ENCODE measurements at places on chromosomes 1 and 21.

- no peak for DNase-seq
Measured at GRCh38 chr1:201169971-201170532, 15.8 kb upstream of the TMEM9 start.

DNA sequence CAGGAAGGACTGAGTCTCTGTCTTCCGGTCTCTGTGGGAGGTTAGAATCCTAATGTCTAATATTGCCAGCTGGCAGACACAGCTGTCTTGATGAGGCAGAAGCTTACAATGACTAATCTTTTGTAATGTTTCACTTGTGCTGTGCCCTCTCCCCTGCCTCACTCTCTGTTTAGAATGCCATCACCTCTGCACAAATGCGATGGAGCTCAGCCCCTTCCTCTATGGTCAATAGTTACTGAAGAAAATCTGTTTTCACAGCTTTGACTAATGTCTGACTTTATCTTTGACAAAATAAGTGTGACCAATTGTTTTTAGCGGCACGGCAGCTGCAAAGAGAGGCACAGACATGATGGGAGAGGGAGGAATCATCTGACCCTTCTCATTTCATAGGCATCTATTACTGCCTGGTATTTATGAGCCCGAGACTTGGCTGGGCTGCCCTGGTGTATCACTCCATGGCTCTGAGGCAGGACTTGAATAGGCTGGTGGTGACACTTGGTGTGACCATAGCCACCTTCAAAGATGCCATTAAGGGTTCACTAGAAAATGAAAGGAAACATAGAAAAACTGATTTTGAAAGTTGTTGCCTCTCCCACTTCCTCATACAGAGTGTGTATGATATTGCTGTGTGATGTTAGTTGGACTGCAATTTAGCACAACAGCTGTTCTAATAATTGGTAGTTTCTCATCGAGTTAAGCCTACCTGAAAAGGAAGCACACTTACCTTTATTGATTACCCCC lies 163.2 kb upstream of the NBPF11 start:
- DNase-seq: no peak

DNA sequence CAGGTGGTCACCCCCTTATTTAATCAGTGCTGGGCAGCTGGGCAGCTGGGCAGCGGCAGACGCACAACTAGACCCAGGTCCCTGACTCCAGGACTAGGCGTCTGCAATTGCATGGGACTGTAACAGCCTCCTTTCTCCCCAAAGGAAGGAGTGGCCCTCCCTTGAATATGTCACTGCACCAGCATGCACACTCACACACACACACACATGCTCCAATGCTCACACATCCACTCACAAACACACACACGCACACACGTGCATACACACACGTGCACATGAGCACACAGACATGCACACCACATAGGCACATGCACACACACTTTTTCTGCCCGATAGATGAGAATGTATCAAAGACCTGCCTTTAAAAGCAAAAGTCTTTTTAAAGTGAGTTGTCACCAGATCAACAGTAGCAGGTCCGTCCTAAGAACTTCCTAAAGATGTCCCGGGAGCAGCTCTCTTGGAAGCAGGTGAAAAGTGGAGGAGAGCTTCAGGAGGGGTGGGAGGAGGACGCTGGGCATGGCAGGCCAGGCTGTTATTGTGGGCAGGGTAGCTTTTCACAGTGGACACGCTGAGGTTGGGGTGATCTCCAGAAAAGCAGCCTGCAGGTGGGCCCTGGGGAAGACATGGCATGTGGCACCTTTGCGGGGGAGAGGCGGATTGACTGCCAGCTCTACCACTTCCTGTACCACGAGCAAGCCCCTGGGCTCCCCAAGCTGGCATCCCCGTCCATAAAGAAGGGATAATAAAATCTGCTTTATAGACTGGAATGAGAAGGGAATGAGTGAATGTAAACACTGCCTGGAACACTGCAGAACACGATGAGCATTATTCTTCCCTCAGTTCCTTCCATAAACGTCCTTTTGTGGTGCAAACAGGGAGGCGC lies 1.7 kb downstream of the PDE9A start:
- no peak for DNase-seq

GRCh38 chr1:185570962-185571361 lies 163.2 kb upstream of the HMCN1 start:
- DNase-seq: no peak

GRCh38 chr1:164971391-164971790 lies 385.1 kb downstream of the LMX1A start:
- DNase-seq: no peak

- no peak for DNase-seq
Measured at GRCh38 chr21:43763901-43764523, 12.1 kb downstream of the CSTB start.

DNA sequence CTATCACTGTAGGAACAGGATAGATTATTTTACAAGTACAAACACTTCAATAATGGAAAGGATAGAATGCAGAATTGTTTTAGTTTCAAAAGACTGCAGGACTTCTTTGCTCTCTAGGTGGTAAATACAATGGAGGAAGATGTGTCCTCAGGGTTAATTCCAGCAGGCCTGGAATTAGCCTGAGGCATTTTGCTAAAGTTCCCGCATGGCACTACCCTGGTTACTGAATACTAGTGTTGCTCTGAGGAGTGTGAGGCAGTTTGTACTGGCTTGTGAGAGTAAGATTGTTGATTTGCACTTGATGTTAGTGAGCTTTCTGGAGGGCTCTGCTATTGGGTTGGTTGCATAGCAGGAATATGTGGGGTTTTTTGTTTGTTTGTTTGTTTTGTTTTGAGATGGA lies 61.4 kb downstream of the FASLG start:
- no peak for DNase-seq

GRCh38 chr1:209624558-209625549 lies 27.4 kb downstream of the LAMB3 start:
- DNase-seq: no peak

GRCh38 chr1:117652421-117652820 lies 46.6 kb downstream of the TENT5C start:
- DNase-seq: no peak

GRCh38 chr1:48246727-48247126 lies 24.2 kb downstream of the SLC5A9 start:
- DNase-seq: no peak

- DNase-seq: no peak
Measured at GRCh38 chr1:198220428-198220827, 63.6 kb downstream of the NEK7 start.

GRCh38 chr21:42663200-42663750 lies 9.9 kb downstream of the PDE9A start:
- no peak for DNase-seq

DNA sequence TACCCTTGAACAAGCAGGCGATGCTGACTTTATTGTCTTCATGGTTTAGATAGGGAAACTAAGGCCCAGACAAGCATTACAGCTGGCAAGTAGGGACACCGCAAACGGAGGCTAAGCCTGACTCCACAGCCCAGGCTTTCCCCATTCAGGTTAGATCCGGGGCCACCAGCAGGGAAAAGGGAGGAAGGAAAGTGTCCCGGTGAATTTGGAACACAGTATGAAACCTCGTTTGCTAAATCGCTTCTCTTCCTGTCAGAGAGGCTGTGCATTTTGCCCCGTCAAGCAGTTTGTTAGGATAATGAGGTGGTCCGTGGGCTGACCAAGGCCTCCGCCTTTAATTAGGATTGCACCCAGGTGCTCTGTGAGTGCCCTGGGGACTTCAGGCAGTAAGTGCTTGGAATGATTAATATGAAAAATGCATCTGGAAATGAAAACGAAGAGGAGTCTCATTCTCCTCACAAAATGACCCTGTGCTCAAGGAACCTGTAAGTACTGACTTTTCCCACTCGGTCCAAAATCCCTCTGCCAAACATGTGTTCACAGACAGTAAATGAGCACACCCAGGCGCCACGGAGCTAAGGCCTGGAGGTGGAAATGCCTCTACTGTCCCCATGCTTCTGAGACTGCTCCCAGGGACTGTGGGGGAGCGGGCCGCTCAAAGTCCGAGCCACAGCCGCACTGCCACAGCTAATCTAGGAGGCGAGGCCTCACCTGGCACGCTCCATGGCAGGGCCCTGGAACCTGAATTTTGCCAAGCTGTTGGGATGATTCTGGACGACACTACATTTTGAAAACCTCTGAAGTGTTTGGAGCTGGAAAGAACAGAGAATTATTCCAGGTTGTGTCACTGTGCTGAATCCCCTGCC lies 234.1 kb downstream of the SDCCAG8 start:
- no peak for DNase-seq

GRCh38 chr1:82795508-82796149 lies 994.9 kb downstream of the ADGRL2 start:
- no peak for DNase-seq

DNA sequence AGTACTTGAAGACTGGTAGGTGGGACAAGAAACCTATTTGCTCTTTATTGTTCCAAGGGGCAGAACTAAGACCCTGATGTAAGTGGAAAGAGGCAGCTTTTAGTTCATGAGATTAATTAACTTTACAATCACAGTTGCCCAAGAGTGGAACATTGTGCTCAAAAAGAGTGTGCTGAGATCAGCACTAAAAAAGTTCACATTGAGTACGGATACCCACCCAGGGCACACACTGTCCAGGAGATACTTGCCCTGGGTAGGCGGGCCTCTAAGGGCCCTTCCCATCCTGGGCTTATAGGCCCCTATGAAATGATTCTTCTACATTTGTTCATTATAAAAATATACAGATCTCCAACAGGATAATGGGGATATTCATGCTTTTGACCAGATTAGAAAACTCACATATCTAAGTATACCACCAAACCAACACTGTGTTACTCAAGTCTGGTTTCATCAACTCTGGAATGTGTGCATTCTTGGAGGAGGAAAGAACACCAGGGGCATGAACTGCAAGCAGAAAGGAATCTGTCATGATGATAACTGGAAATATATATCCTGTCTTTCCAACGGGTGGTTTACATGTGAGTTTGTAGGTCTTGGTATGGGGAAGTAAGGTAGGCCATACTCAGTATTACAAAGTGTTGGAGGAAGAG lies 626.2 kb downstream of the SMYD3 start:
- DNase-seq: no peak

- no peak for DNase-seq
Measured at GRCh38 chr1:150259758-150260669, 2.4 kb downstream of the CA14 start.

GRCh38 chr1:189834813-189835212 lies 642.9 kb downstream of the BRINP3 start:
- DNase-seq: no peak

DNA sequence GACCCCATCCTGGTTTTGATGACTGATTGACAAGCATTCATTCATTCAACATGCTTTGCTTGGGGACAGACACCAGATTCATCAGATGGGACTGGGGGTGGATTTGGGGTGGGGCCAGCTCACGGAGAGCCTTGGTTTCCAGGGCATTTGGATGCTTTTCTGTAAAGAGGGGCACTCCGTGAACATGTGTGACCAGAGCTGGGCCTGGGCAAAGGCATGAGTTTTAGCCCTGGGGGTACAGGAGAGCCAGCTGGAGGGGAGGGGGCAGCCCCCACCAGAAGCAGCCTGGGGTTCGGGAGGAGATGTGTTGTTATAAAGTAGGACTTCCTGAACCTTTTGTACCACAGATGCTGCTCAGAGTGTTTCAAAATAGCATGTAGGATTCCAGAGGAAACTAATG lies 99.7 kb downstream of the RIPK4 start:
- no peak for DNase-seq

- no peak for DNase-seq
Measured at GRCh38 chr1:187415065-187415464, 586.3 kb downstream of the PLA2G4A start.

GRCh38 chr1:41353744-41354143 lies 7.5 kb upstream of the FOXO6 start:
- DNase-seq: peak; percentile 70

- DNase-seq: no peak
Measured at GRCh38 chr1:117267232-117267774, 56.6 kb upstream of the VTCN1 start.

GRCh38 chr1:186960861-186961260 lies 132.1 kb downstream of the PLA2G4A start:
- no peak for DNase-seq

GRCh38 chr1:109281680-109282496 lies 1.1 kb downstream of the PSRC1 start:
- DNase-seq: no peak

DNA sequence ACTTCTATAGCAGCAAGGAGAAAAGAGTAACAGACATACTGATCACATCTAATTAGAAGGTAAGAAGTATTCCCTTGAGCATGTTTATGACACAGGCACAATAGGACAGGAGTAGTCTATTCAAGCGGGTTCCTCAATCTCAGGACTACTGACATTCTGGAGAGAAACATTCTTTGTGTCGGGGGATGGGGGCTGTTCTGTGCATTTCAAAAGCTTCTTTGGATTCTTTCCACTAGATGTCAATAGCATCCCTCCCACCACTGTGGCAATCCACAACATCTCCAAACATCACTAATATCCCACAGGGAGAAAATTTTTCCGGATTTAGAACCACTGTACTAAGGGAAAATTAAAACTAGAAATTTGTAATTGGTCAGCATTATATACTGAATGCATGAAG lies 56.9 kb downstream of the ADAMTS5 start:
- no peak for DNase-seq

DNA sequence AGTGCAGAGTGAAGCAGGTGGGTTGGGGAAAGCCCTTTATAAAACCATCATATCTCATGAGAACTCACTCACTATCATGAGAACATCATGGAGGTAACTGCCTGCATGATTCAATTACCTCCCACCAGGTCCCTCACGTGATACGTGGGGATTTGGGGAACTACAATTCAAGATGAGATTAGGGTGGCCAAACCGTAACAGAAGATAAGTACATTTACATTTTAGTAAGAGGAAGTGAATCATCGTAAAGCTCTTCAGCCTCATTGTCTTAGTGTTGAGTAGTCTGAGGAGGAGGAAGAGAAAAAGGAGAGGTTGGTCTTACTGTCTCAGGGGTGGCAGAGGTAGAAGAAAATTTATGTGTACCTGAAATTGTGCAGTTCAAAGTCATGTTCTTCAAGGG lies 1053.4 kb upstream of the ADGRL4 start:
- DNase-seq: no peak
